T-cell (primary cell): ENCODE measurements at places on chromosomes 12 and 14. TPM values are rescaled to one million over a fixed set of nuclear protein-coding genes. Genes with fewer than 3 reads are reported as not detected.
A peak's percentile ranks its signal among the peaks of the same experiment; 100 is the strongest.

DNA sequence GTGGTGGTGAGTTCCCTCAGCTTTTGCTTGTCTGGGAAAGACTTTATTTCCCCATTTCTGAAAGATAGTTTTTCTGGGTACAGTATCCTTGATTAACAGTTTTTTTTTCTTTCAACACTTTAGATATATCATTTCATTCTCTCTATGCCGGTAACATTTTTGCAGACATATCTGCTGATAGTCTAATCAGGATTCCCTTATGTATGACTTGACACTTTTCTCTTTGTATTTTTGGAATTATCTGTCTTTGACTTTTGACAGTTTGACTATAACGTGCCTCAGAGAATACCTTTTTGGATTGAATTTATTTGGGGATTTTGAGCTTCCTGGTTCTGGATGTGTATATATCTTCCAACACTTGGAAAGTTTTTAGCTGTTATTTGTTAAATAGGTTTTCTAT, 234.8 kb upstream of the PRICKLE1 start:
- no peak for DNase-seq

DNA sequence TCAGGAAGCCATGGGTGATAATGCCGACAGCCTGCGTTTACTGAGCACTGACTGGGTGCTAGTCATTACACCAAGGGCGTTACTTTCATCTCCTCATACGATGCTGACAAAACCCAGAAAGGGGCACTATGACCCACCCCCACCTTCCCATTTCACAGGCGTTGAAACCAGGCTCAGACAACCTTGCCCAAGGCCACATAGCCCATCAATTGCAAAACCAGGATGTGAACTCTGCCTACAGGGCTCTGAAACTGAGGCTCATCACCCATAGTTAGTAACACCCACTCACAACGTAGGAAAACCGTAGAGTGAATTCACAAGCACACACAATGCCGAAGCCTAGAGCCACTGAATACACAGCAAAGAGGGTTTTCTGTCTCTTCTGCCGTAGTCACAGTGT, 119.9 kb downstream of the RIMBP2 start:
- no peak for DNase-seq

- DNase-seq = no peak
Measured at GRCh38 chr14:74275241-74275841, 27.4 kb downstream of the ABCD4 start.

DNA sequence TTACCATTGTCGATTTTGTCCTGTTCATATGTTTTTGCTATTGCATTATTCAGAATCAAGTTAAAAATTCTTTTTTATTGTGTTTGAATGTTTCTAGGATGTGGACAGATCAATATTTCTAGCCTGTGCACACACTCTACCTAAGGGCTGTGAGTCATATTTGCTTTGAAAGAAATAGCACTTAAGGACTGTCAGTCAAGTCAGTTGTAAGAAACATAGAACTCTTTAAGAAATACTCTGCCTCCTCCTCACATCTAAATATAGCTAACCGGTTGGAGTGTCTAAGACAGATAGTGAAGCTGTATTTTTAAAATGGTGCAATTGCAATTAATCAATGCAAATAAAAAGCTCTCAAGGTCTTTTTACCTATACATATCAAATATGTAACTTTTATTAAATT, 17.9 kb upstream of the MGST1 start:
- DNase-seq = no peak

DNA sequence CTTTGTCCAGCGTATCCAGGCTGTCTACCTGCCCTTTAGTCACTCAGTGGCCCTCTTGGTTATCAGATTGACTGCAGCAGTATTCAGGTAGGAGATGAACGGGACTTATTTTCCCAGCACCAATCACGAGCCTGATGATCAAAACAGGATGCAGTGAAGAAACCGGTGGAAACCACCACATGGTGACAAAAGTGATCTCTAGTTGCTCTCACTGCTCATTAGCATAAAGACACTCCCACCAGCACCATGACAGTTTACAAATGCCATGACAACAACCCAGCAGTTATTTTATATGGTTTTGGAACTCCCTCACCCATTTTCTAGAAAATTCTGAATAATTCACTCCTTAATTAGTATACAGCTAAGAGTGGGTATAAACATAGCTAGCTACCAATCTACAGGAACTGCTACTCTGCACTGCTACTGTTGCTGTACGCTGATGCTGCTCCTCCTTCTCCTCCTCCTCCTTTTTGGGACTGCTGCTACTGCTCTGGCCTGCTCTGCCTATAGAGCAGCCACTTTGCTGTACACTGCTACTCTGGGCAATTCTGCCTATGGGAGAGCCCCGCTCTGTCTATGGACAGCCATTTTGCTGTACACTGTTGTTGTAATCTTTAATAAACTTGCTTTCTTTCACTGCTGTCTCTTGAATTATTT, 142.5 kb upstream of the SSTR1 start:
- peak; percentile 76 for DNase-seq

DNA sequence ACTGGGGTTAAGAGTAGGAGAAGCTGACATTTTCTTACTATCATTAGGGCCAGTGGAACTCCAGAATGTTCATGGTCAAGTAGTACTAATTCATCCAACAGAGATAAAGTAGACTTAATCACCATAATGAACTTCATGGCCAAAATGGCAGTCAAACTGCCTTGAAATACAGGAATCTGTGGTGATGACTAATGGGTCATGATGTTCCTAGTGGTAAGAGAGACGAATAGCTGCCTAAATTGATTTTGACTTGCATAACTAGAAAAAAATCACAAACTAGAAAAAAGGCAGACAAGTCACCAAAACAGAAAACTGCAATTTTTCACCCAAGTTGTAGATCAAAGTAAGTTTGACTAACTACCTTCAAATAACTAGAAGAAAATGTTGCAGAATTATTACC, 138.5 kb downstream of the MGAT4C start:
- DNase-seq = no peak

- DNase-seq = no peak
Measured at GRCh38 chr12:92656911-92657310, 45.9 kb upstream of the PLEKHG7 start.

GRCh38 chr14:60636879-60637478, 12.3 kb downstream of the SIX1 start:
- DNase-seq = no peak

- DNase-seq = no peak
Measured at GRCh38 chr12:80271780-80272179, 172.3 kb upstream of the PTPRQ start.

- no peak for DNase-seq
Measured at GRCh38 chr12:80798281-80798680, 81.6 kb downstream of the MYF5 start.

- no peak for DNase-seq
Measured at GRCh38 chr14:68137704-68138619, 318.4 kb downstream of the RAD51B start.

- DNase-seq = no peak
Measured at GRCh38 chr14:59847711-59848110, 22.9 kb downstream of the RTN1 start.

GRCh38 chr12:15320881-15321280, 1.4 kb upstream of the PTPRO start:
- DNase-seq = no peak

GRCh38 chr14:56881181-56881580, 70.9 kb upstream of the OTX2 start:
- DNase-seq = no peak

- no peak for DNase-seq
Measured at GRCh38 chr14:70113211-70113610, 75.5 kb downstream of the SLC8A3 start.

DNA sequence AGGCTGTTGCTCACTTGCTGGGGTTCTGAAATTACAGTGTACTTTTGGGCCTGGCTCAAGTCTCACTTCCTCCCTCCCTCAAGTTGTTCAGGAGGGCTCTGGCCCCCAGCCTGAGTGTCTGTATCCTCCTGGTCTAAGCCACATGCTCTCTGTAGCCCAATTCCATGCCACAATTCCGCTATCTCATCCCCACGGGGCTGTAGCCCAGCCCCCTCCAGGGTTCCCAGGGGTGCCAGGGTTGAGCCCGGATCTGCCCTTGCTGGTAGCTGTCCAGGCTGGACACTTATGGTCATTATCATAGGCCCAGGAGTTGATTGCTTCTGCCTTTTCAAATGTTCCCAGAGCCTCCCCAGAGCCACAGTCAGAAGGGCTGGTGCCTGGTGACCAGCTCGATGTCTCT, 65.3 kb downstream of the PRIMA1 start:
- no peak for DNase-seq

DNA sequence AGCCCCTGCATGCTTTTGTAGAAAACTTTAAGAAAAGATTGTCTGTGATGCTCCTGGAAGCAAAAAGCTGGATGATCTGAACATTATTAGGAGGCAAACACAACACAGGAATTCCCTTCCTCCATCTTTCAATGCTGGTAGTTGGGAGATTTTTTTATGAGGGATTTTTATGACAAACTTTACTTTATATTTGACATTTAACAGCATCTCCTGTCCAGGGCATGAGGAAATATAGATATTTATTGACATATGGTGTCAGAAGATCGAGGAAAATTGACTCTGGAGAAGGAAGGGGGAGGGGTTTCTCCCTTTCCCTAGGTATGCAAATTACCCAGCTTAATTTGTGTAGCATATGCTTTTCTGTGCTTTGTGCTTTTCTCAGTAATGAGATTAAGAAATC, 37.8 kb upstream of the CISTR start:
- DNase-seq = no peak

DNA sequence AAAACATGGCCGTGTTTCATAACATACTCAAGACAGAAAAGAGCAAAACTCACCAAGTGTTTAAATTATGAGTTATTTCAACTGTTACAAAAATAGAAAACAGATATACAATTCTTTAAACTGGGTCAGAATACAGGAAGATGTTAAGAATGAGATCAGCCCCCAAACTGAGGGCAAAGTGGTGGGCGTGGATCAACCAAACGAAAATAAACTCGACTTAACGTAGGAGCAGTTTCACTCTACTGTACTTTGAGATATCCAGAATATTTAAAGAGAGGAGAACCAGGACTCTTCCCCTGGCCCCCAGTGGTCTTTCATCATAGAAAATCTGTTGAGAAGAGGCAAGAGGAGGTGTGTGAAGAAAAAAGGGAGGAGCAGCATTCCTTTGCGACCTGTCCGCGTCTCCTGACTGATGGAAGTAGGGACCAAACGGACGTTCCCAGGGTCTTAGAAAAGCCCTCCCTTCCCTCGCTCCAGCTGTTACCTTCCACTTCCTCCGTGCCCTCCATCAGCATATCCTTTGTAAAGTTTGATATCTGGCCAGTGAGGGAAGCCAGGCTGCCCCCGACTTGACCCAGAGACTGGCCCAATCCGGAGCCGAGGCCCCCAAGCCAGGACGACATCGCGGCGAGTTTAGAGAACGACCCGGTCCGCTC, 668 bp downstream of the TRIP11 start:
- DNase-seq = no peak

DNA sequence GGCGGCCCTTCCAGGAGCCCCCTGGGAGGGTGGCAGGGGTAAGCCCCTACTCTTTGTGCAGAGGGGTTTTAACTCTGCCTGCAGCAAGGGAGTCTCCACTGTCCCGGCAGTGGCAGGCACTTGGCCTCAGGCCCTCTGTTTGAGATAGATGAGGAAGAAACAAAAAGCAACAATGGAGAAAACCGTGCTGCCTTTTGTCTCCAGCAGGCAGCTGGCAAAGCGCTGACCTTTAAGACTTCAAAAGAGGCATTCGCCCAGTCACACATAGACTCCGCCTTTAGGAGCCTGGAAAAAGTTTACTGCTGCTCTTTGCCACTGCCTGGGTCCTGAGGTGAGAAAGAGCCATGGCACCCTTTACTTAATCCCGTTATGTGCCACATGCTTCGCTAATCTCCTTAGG, 158.2 kb upstream of the NTF3 start:
- no peak for DNase-seq

DNA sequence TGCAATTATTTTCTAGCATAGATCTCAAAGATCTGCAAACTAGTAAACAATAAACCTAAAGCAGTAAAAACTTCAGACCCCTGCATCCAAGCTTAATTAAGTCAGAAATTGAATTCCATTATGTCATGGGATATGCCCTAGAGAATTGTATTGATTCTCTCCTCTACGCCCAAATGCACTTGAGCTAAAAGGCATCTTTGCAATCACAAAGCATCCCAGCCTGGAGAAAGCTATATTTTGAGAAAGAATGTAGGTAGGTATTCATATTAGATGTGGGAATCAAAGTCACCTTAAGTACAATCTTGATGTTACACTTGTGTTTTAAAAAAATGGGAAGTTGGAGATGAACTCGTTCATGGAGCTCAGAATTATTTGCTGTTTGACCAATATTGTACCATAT, 386.7 kb downstream of the ADAMTS20 start:
- no peak for DNase-seq

DNA sequence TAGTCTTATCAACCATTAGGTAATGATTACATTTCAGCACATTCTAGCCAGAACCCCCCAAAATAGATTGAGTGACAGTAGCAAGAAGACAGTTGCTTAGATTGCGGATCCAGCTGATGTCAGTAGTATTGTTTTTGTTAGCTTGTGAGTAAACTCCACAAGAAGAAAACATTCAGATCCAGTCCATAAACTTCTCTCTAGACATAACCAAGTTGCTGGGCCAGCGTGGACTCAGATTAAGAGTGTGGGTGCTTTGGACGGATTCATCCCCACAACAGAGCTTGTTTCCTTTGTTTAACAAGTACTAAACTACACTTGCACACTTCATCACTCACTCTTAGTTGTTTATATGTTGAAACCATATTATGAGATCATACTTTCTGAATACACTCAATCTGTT, 293.4 kb downstream of the NPAS3 start:
- DNase-seq = no peak

GRCh38 chr14:44767646-44768173, 194.0 kb downstream of the KLHL28 start:
- DNase-seq = no peak

DNA sequence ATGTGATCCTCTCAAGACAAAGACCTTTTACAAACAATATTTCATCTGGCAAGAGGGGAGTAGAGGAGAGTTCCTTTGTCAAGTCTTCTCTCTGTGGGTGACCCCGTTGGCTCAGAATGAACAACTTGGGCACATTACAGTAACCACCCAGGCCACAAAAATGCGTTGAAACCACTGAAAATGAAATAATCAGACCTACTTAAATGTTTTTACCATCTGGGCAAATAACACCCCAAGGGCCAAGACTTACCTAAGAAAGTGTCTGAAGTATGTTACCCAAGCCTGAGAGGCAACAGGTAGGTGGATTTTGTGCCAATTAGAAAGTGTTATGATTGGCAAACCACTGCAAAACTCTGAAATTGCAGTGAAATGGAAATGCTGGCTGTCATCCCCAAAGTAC, 1.3 kb downstream of the TC2N start:
- no peak for DNase-seq

GRCh38 chr12:52336641-52337040, 15.4 kb upstream of the KRT83 start:
- DNase-seq = no peak

- DNase-seq = no peak
Measured at GRCh38 chr12:130559806-130560205, 156.3 kb downstream of the RIMBP2 start.

- DNase-seq = peak; percentile 53
Measured at GRCh38 chr12:121033625-121034349, 5.3 kb downstream of the OASL start.

Gene CCDC177
- not detected for total RNA-seq

Gene PDE3A
- not detected for total RNA-seq

Gene RERGL
- total RNA-seq = not detected

Gene PSMC1
- total RNA-seq = 50.7 TPM

Gene ACRBP
- 8.9 TPM for total RNA-seq

Gene EML1
- 1.4 TPM for total RNA-seq

Gene ASB2
- 2.8 TPM for total RNA-seq

Gene LRFN5
- not detected for total RNA-seq

Gene DLK1
- total RNA-seq = 2.2 TPM

Gene RNU4-1
- 2,823 TPM for total RNA-seq

Gene GXYLT1
- total RNA-seq = 6.3 TPM
